SJCRH30 (cell line): ENCODE measurements at places on chromosomes 3 and 15.

DNA sequence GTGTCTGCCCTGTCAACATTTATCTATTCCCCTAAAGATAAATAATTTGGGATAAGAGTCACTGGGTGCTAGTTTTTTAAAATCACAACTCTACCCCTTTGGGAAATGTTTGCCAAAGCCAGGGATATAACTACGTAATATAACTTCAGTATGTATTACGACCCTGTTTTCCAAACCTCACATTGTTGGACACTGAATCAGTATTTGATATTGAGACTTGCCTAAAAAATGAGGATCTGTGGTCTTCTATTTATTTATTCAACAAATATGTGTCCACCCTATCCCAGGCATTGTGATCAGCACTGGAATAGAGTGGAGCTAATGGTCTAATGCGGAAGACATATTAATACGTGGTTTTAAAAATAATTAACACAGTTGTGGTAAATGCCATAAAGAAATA lies 4.5 kb upstream of the MGA start:
- no peak overlapping the region for H3K4me3 ChIP-seq
- no peak overlapping the region for H3K27ac ChIP-seq
- H3K27me3 ChIP-seq, result no peaks in the 10 kb centered on the region
- H3K4me1 ChIP-seq, result no peaks in the 10 kb centered on the region
- no peaks in the 10 kb centered on the region for H3K36me3 ChIP-seq

DNA sequence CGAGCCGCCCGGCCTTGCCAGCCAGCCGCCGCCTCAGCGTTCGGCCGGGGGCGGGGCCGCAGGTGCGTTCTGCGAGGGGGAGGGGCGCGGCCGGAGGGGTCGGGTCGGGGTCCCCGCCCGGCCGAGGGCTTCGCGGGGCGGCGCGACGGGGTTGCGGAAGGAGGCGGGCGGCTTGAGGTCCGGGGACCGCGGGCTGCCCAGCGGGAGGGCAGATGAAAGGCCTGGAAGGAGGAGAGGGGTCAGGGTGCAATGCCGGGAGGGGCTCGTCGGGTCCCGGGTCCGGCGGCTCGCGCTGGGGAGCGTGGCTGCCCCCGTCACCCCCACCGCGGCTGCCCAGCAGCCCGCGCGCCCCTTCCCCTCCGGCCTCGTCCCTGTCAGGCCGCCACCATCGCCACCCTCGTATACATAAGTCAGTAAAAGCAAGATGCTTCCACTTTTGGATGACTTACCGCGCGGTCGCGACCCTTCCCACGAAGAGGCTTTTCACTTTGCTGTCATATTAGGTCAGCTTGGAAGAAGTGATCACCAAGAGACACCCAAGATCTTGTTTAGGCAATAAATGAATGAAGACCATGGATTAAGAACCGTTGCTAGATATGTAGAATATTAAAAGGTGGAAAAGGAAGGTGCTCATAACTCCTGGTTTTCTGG lies 620 bp upstream of the ANP32A start:
- H3K4me1 ChIP-seq, result peaks cover 16% of the 10 kb centered on the region
- no peaks in the 10 kb centered on the region for H3K27me3 ChIP-seq
- no peak overlapping the region for H3K27ac ChIP-seq
- 0 out of 2 replicates have a peak, but pooled peaks cover 2% of the 10 kb centered on the region for H3K36me3 ChIP-seq

DNA sequence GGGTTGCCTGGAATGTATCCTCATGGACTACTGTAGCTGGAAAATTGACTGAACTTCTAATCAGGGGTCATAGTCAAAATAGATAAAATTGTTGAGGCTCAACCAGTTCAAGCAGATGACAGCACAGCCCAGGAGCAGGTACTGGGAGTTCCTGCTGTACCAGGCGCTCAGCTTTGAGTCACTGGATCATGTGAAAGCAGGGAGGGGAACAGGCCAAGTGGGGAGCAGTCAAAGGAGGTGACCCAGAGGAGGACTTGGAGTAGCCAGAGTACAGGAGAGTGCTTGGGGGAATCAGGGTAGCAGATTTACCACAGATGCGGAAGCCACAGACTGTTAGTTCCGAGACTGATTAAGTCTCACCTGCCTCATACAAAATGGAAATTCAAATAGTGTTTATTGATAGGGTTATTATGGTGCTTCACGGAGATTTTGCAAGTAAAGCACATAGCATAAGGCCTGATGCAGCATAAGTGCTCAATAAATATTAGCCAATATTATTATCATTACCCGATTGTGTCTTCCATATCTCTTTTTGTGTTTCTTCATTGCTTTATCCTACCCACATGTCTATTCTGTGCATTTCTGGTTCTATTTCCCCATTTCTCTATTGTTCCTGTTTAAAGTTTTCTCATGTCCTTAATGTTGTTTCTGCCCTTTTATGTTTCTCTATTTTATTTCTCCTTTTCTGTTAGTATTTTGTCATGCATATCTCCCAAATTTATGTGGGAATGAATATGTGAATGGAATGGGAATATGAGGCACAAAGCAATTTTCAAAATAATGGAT lies 369.2 kb upstream of the MCTP2 start:
- H3K27ac ChIP-seq, result no peak overlapping the region
- DNase-seq, result no peak
- no peak overlapping the region for H3K4me3 ChIP-seq
- H3K4me1 ChIP-seq, result peaks cover 25% of the 10 kb centered on the region
- H3K36me3 ChIP-seq, result no peaks in the 10 kb centered on the region

DNA sequence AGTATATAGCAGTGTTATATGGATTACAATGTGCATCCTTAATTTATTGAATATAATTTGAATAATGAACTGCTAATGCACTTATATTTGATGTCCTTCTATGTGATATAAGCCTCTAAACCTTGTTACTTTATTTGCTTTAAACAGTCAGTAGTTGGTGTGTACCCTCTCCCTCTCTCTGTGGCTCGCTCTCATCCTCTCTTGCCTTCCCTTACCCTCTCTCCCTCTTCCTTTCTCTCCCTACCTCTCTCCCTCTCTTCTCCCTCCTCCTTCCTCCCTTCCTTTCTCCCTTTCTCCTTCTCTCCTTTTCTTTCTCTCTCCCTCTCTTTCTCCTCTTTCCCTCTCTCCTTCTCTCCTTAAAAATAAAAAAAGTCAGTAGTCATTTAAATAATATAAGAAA lies 28.9 kb downstream of the MGA start:
- no peaks in the 10 kb centered on the region for H3K27me3 ChIP-seq
- H3K4me3 ChIP-seq, result no peak overlapping the region
- no peak overlapping the region for H3K27ac ChIP-seq
- peaks cover 12% of the 10 kb centered on the region for H3K4me1 ChIP-seq
- DNase-seq, result no peak

DNA sequence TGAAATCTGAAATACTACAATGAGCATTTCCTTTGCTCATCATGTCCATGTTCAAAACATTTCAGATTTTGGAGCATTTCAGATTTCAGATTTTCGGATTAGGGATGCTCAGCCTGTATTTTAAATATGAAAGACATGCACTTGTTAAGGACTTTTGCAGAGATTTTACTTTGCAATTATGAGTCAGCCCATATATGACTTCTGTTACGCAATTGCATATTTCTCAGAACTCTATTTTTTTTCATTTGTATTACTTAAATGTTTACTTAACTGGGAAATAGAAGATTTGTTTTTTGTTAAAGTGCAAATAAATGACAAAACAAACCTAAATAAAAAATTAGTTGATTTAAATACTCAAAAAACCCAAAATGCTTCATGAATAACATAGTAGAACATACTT lies 376.2 kb downstream of the ZBTB20 start:
- H3K4me1 ChIP-seq, result no peaks in the 10 kb centered on the region
- H3K27me3 ChIP-seq, result no peaks in the 10 kb centered on the region
- H3K36me3 ChIP-seq, result no peaks in the 10 kb centered on the region
- no peak for DNase-seq
- H3K4me3 ChIP-seq, result no peak overlapping the region

DNA sequence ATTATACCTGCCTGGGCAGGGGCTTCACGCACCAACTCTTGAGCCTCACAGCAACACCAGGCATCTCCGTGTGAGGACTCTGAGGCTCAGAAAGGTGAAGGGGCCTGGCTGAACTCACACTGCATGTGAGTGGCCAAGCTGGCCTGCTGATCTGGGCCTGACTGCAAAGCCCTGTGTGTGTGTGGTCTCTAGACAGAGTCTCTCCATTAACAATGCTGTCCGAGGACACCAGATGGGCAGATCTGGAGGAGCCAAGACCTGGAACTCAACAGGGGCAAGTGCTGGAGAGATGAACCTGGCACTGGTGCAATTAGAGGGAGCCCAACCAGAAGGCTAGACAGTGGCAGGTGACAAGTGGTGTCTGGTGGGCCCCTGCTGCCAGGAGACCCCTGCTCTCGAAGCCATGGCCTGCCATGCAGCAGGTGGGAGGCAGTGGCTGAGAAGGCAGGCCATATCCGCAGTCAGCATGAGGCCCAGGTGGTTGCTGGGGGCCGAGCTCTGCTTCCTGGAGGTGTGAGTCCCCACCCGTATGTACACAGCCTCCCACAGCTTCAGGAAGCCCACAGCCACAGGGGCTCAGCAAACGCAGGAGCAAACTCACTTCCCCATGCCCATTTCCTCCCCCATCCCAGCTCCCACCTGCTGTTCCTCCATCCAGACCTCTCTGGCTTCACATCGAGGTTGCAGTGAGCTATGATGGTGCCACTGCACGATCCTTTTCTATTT lies 39.0 kb downstream of the CYP11A1 start:
- H3K4me1 ChIP-seq, result no peaks in the 10 kb centered on the region
- no peak overlapping the region for H3K27ac ChIP-seq
- no peaks in the 10 kb centered on the region for H3K36me3 ChIP-seq
- H3K4me3 ChIP-seq, result no peak overlapping the region
- no peak for DNase-seq

GRCh38 chr3:122572940-122573412 lies 4.5 kb upstream of the PARP15 start:
- H3K4me1 ChIP-seq, result no peaks in the 10 kb centered on the region
- DNase-seq, result peak; percentile 51
- no peak overlapping the region for H3K27ac ChIP-seq
- no peaks in the 10 kb centered on the region for H3K27me3 ChIP-seq
- peaks cover 3% of the 10 kb centered on the region; the same call in 1 of the 2 replicates for H3K36me3 ChIP-seq

GRCh38 chr3:125022206-125022605 lies 33.6 kb downstream of the HEG1 start:
- no peaks in the 10 kb centered on the region for H3K4me1 ChIP-seq
- H3K27me3 ChIP-seq, result no peaks in the 10 kb centered on the region

GRCh38 chr3:158722108-158722507 lies 10.1 kb downstream of the RARRES1 start:
- no peaks in the 10 kb centered on the region for H3K27me3 ChIP-seq
- no peak for DNase-seq
- H3K4me1 ChIP-seq, result peaks cover 7% of the 10 kb centered on the region
- H3K36me3 ChIP-seq, result no peaks in the 10 kb centered on the region

GRCh38 chr3:117728226-117728625 lies 1018.6 kb downstream of the TUSC7 start:
- no peak for DNase-seq
- no peak overlapping the region for H3K27ac ChIP-seq
- no peaks in the 10 kb centered on the region for H3K36me3 ChIP-seq
- no peak overlapping the region for H3K4me3 ChIP-seq

GRCh38 chr15:45185903-45186770 lies 1.6 kb downstream of the SHF start:
- H3K27me3 ChIP-seq, result no peaks in the 10 kb centered on the region
- H3K27ac ChIP-seq, result no peak overlapping the region
- peak overlapping the region; percentile 75 for H3K4me3 ChIP-seq
- DNase-seq, result no peak
- peaks cover 44% of the 10 kb centered on the region for H3K4me1 ChIP-seq
- H3K36me3 ChIP-seq, result no peaks in the 10 kb centered on the region

- no peaks in the 10 kb centered on the region for H3K36me3 ChIP-seq
- no peaks in the 10 kb centered on the region for H3K4me1 ChIP-seq
- H3K27ac ChIP-seq, result no peak within 1 kb of the TSS
- no peaks in the 10 kb centered on the region for H3K27me3 ChIP-seq
- H3K4me3 ChIP-seq, result no peak within 1 kb of the TSS
Measured at GRCh38 chr3:71784914-71785531, at the start of gene PROK2. PROK2 (minus strand) TSS chr3:71785148; CDS start chr3:71785052, 96 bp downstream.

DNA sequence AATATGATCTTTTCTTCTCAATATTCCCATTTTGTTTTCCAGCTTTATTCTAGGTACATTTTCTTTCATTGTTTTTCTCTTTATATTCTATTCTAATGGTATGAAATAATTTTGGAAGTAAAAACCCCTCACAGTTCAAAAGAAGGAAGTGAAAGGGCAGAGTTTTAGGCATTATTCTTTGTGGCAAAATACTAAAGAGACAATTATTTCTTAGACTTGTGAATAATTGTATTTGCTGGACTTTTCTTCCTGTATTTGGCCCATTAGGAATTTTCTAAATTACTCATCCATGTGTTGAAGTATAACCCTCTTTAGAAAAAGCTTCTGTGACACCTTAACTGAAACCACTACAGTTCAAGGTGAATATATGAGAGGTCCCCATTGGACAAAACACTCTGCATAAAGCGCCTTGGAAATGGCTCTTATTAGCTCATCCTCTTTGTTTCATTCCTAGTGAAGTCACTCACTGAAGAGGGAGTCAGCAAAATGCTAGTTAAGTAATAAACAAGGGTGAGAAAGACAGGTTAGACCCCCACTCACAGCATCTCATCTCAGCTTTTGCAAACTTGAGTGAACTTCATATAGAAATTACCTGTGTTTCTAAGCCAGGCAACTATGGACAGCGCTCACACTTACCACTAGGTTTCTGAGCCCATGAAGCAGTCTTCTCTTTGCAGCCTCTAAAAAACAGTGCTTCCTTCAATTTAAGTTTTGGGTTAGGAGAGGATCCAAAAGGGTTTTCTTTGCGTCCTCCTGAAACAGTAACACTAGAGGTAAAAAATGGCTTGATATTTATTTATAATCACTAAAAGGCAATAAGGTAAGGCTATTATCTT lies 327.5 kb downstream of the ARPP21 start:
- no peak overlapping the region for H3K4me3 ChIP-seq
- no peaks in the 10 kb centered on the region for H3K36me3 ChIP-seq
- H3K27ac ChIP-seq, result no peak overlapping the region
- no peaks in the 10 kb centered on the region for H3K27me3 ChIP-seq

DNA sequence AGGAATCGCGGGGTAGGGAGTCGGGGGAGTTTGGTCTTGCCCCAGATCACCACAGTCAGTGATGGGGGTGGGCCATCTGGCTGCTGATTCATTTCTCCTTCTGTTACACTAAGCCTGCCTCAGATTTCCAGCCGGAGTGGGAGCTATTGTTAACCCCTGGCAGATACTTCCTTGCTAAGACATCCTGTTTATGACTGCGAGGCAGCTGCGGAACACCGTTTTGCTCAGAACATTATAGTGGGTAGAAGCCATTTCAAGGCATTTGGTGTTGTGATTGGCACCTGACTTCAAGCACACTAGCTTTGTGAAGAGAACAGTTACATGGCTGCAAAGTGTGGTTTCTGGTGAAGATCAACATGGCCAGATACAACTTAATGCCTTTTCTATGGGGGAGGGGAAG lies 73.8 kb downstream of the FLNB start:
- H3K27me3 ChIP-seq, result no peaks in the 10 kb centered on the region
- H3K27ac ChIP-seq, result no peak overlapping the region
- peak; percentile 58 for DNase-seq
- H3K36me3 ChIP-seq, result no peaks in the 10 kb centered on the region
- H3K4me3 ChIP-seq, result no peak overlapping the region
- H3K4me1 ChIP-seq, result peaks cover 8% of the 10 kb centered on the region; the same call in 1 of the 2 replicates

DNA sequence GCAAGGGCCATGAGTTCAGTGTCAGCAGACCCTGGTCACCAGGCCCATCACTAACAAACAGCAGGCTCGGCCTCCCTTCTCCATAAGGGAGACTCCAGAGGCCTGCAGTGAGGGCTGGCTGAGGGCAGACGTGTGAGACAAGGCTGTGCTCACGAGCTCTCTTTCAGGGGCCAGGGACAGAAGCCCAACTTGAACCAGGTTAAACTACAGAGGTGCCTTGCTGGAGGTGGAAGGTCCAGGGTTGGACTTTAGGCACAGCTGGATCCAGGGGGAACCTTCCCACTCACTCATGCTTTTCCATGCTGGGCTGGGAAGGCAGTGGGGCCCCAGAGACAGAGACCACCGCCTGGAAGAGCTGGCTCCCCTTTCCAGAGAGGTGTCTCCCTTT lies 19.0 kb downstream of the CFAP100 start:
- H3K27ac ChIP-seq, result no peak overlapping the region
- DNase-seq, result no peak
- no peaks in the 10 kb centered on the region for H3K27me3 ChIP-seq
- no peaks in the 10 kb centered on the region for H3K4me1 ChIP-seq
